ENCODE measurements at places on chromosomes 6 and 20. TPM values are rescaled to one million over a fixed set of nuclear protein-coding genes. Genes with fewer than 3 reads are reported as not detected.

The RBM24 gene
- total RNA-seq, result 10.8 TPM

The VIP gene
- total RNA-seq, result not detected

The RXRB gene
- total RNA-seq, result 51.5 TPM

The SASH1 gene
- total RNA-seq, result 54.2 TPM

The CTCFL gene
- total RNA-seq, result not detected

The KHDRBS2 gene
- total RNA-seq, result not detected

The RNASET2 gene
- total RNA-seq, result 27.0 TPM

The HAO1 gene
- total RNA-seq, result not detected

The NKAPL gene
- not detected for total RNA-seq

The CCN5 gene
- 1.6 TPM for total RNA-seq

The FILIP1 gene
- 0.51 TPM for total RNA-seq

The EFCAB8 gene
- total RNA-seq, result 0.51 TPM

The TREM1 gene
- not detected for total RNA-seq

The PRPH2 gene
- not detected for total RNA-seq

The PKIB gene
- total RNA-seq, result 42.1 TPM

The BTN1A1 gene
- total RNA-seq, result not detected

The PROKR2 gene
- total RNA-seq, result not detected

The DNAH8 gene
- total RNA-seq, result 0.05 TPM

The LY6G5C gene
- 3.6 TPM for total RNA-seq

The FAM83B gene
- not detected for total RNA-seq

The NKX2-2 gene
- total RNA-seq, result not detected

The TMEM200A gene
- total RNA-seq, result 12.4 TPM
